Mesothelial cell of epicardium (in vitro differentiated cells): ENCODE measurements at places on chromosomes 13 and 19.

DNA sequence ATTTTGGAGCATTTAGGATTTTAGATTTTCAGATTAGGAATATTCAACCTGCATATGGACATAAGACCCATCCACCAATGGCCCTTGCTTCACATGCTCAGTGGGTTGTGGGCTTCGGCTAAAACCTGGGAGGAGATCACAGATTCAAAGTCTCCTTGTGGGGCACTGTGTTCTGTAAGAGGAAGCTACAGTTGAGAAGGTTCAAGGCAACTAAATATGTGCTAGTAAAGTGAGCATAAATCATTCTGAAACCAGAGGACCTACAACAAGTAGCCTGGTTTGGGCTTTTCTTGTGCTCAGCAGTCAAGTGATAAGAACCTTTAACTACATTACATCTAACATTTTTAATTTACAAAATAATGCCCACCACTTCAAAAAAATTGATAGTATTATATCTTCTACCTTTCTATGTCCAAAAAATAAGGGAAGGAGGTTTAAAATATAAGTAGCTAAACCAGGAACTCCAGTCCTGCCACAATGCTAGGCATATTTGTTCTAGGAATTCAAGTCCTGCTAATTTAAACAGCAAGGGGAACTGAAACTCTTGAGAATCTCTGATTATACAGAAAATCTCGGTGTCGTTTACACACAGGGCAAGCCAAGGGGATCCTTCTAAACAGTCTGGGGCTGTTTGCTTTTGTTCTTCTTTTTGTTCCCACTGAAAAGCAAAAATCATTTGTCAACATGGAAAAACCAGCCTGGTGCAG lies 36.6 kb downstream of the FOXO1 start:
- no peak for DNase-seq

GRCh38 chr13:26961890-26962615 lies 201.5 kb upstream of the GPR12 start:
- DNase-seq: no peak

DNA sequence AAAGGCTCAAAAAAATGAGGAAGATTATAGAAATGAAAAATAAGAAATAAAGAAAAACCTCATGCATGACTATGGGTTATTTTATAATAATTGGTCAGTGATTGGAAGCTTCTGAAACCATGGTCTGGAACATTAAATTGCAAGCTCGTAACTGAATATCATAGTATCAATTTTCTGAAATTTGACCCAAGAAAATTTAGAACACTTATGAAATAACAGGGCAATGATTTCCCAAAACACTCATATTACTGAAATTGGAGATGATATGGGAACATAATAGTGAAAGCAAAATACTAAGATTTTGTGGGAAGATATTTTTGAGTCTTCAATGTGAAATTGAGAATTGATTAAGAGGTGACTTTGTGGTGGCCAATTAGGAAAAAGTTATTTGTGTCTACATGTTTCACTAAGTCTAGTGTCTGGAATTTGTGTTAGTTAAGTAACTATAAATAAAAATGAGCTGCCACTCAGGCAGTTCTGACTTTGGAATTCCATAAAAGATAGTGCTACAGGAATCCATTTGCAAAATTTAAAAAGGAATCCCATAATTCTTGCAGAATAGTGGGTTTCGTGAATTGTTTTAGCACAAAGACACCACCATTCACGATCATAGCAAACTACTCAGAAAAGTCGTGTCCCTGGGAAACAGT lies 603.0 kb downstream of the LMO7 start:
- DNase-seq: no peak

DNA sequence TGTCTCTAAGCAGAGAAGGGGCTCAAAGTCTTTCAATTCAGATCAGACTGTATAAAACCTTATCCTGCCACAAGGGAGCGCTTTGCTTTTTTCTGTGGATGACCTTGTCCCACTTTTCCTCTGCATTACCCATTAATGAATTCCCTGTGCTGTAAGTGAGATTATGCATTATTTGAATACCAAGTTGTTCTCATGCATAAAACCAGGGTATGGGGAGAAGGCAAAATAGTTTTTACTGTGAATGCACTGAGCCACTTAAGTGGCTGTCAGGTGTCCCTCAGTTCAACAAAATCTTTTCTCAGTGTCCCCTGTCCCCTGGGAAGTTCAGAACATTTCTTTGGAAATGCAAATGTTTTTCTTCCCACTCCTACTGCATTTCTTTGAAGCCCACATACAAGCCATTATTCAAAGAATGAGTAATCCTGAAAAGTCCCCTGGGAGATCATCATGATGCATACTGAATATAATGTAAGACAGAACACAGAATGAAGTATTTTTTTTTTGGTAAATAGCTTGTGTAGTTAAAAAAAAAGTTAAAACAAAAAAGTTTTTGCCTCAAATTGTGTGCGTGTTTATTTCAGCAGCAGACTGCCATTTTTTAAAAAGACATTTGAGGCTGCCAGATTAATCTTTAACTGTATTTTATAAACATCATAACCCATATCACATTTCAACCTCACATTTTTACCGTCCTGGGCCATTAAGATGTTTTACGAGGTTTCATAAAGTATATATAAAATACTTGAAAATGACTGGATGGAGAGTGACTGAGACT lies 506.7 kb upstream of the PCDH9 start:
- DNase-seq: no peak

GRCh38 chr13:67017276-67017675 lies 212.9 kb downstream of the PCDH9 start:
- DNase-seq: no peak

DNA sequence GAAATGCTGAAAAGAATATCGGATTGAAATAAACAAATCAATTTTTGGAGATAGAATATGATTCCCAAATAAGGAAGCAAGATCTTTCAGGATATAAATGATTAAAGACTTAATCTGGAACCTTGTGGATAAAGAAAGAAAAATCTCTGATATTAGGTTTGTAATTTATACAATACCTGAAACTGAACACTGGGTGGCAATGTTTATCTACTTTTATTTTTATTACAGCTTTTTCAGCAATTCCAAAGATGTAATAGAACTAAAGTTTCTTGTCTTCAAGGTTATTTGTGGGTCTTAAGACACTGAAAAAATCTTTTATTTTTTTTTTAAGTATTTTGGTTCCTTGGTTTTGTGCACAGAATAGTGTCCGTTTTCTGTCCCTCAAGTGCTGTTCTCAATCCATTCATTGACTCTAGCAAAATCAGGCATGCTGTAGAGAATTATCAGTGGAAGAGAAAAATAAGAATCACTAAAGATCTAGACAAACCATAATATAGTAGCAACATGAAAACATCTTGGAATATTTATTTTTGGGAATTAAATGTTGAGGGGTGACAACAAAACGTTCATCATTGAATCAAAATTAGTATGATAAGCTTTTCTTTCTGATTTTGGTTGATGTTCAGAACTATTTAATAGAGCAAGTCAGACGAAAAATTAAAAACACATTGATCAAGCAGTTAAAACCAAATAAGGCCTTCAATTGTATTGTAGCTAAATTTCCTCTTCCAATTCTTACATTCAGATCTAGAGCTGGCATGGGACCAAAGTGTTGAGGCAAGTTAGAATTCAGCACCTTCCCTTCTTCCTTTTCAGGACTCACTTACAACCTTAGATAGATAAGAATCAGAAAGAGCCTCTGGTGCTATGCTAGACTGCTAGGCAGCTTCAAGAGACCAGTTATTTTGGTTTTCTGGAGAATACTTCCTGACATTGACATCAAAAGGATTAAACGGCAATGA lies 704.4 kb upstream of the PCDH20 start:
- DNase-seq: no peak

- no peak for DNase-seq
Measured at GRCh38 chr13:97257800-97258799, 36.0 kb downstream of the MBNL2 start.

GRCh38 chr13:77878190-77878589 lies 40.4 kb downstream of the EDNRB start:
- DNase-seq: no peak
